Kidney (tissue), 22 donors: ENCODE measurements at places on chromosomes 6 and 20. TPM values are rescaled to one million over a fixed set of nuclear protein-coding genes. Genes with fewer than 3 reads are reported as not detected.

DNA sequence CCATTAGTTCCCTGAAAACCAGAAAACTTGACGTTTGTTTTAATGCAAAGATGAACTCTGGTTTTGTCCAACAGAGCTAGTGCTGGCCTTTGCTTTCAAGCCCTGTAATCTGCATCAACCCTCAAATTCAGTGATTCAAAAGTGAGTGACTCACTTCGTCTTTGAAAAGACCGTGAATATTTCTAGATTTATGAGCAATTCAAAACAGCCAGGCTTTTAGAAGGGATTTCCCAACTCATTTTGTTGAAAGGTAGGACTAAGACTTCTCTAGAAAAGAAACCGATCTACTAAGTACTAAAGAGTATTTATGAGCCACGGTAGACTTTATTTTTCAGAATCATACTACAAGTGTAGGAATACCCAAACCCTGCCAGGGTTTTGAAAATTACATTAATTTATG is 121.5 kb downstream of the UST start:
- no peak for DNase-seq
- no peaks in the 10 kb centered on the region for H3K36me3 ChIP-seq
- H3K4me1 ChIP-seq: no peaks in the 10 kb centered on the region
- H3K27me3 ChIP-seq: no peaks in the 10 kb centered on the region
- H3K4me3 ChIP-seq: no peak overlapping the region

DNA sequence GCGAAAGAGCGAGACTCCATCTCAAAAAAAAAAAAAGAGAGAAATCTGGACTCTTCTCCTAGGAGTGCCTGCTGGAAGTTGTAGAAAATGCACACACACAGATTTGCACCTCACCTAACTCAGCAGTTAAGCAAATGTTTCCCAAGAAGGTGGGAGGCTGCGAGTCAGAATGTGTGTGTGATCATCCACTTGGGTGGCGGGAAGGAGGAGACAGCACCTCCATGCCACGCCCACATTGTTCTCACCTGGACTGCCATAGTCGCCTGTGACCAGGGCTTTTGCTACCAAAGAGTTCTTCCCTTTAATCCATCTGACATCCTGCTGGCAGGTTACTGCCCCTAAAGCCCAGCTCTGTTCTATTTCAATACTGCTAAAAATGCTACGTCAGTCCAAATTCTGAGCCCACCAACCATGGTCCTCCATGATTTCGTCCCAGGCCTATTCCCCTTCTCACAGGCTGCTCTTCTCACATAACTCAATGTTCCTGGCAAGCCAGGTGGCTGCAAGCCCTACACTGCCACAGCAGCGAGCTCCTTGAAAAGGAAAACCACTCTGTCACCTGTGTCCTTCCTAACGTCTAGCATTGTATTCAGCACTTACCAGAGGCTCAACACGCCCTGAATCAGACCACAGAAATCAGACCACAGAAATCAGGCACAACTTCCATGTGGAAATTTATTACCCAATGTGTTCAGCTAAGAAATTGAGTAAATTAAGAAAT is 77.5 kb downstream of the PSMG4 start:
- no peaks in the 10 kb centered on the region for H3K27me3 ChIP-seq
- H3K36me3 ChIP-seq: no peaks in the 10 kb centered on the region
- no peak overlapping the region for H3K4me3 ChIP-seq
- H3K4me1 ChIP-seq: peaks cover 7% of the 10 kb centered on the region
- H3K27ac ChIP-seq: no peak overlapping the region

- no peak for DNase-seq
- H3K4me1 ChIP-seq: peaks cover 2% of the 10 kb centered on the region
- H3K36me3 ChIP-seq: no peaks in the 10 kb centered on the region
- no peak overlapping the region for H3K4me3 ChIP-seq
- H3K27me3 ChIP-seq: no peaks in the 10 kb centered on the region
- H3K27ac ChIP-seq: peak overlapping the region; percentile 65
These were observed 174.7 kb downstream of the TMEM242 start for GRCh38 chr6:157148391-157149323.

DNA sequence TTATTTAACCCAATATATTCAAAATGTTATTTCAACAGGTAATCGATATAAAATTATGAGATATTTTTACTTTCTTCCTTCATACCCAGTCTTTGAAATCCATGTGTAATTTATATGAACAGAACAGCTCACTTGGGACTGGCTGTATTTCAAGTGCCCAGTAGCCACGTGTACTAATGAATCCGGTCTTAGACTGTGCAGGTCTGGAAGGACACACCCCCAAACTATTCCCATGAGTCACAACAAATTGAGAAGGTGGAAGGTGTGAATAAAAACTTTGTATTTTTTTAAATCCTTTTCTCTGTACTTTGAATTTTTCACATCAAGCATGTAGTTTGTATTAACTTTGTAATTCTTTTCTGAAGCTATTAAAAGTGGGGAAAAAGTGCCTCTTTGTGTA is 2.8 kb downstream of the UNC5CL start:
- no peaks in the 10 kb centered on the region for H3K4me1 ChIP-seq
- no peak overlapping the region for H3K27ac ChIP-seq
- no peak overlapping the region for H3K4me3 ChIP-seq
- H3K36me3 ChIP-seq: peaks cover 11% of the 10 kb centered on the region

The SNX3 gene
- total RNA-seq: 143 TPM

The RNF182 gene
- 3.9 TPM for total RNA-seq

The OR2H1 gene
- total RNA-seq: not detected

- no peak overlapping the region for H3K4me3 ChIP-seq
- H3K27me3 ChIP-seq: no peaks in the 10 kb centered on the region
- DNase-seq: no peak
- no peaks in the 10 kb centered on the region for H3K36me3 ChIP-seq
- H3K4me1 ChIP-seq: no peaks in the 10 kb centered on the region
These were observed 300.9 kb downstream of the LAMA2 start for GRCh38 chr6:129183681-129184301.

GRCh38 chr20:53522696-53523095 is 70.9 kb downstream of the ZNF217 start:
- no peaks in the 10 kb centered on the region for H3K4me1 ChIP-seq
- H3K36me3 ChIP-seq: no peaks in the 10 kb centered on the region
- no peaks in the 10 kb centered on the region for H3K27me3 ChIP-seq

The MSH5 gene
- 23.7 TPM for total RNA-seq

- DNase-seq: no peak
- H3K27me3 ChIP-seq: no peaks in the 10 kb centered on the region
- H3K27ac ChIP-seq: no peak overlapping the region
- H3K4me1 ChIP-seq: no peaks in the 10 kb centered on the region
- H3K36me3 ChIP-seq: no peaks in the 10 kb centered on the region
- no peak overlapping the region for H3K4me3 ChIP-seq
These were observed 93.6 kb upstream of the CDYL start for GRCh38 chr6:4682431-4683097.

- H3K36me3 ChIP-seq: no peaks in the 10 kb centered on the region
- no peak for DNase-seq
- no peak overlapping the region for H3K27ac ChIP-seq
- no peaks in the 10 kb centered on the region for H3K4me1 ChIP-seq
- no peaks in the 10 kb centered on the region for H3K27me3 ChIP-seq
These were observed 37.1 kb upstream of the UTRN start for GRCh38 chr6:144248003-144248402.

The LAMA5 gene
- total RNA-seq: 342 TPM

DNA sequence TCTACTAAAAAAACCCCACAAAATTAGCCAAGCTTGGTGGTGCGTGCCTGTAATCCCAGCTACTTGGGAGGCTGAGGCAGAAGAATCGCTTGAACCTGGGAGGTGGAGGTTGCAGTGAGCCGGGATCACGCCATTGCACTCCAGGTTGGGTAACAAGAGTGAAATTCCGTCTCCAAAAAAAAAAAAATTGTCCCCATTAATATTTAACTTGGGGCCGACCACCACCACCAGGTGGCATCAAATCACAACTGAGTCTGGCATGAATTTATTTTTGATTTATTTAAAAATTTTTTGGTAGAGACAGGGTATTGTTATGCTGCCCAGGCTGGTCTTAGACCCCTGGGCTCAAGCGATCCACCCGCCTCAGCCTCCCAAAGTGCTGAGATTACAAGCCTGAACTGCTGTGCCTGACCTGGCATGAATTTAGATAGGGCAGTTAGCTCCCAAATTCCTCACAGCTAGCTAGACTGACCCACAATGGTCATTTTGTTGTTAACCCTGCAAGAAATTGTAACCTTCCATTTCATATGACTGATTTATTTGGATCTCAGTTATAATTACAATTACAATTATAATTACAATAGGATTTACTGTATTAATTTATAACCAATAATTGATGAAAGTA is 17.1 kb upstream of the BEND3 start:
- no peak overlapping the region for H3K4me3 ChIP-seq
- H3K27ac ChIP-seq: no peak overlapping the region
- H3K36me3 ChIP-seq: no peaks in the 10 kb centered on the region
- no peaks in the 10 kb centered on the region for H3K4me1 ChIP-seq
- H3K27me3 ChIP-seq: no peaks in the 10 kb centered on the region

DNA sequence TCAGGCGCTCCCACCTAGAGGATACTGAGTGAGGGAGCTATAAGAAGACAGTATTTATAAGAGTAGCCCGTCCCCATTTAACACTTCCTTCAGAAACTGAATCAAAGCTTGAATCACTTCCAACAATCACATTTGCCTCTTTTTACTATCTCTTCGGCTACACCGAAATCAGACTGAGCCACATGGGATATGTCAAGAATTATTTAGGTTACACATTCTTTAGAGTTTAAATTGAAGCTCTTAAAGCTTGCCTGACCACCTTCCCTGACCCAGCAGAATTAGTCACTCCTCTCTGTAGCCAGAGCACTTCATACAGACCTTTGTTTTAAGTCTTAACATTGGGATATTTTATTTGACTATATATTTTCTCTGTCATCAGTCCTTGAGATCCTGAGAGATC is 163.7 kb downstream of the MAFB start:
- no peaks in the 10 kb centered on the region for H3K4me1 ChIP-seq
- H3K36me3 ChIP-seq: no peaks in the 10 kb centered on the region
- no peak overlapping the region for H3K4me3 ChIP-seq

DNA sequence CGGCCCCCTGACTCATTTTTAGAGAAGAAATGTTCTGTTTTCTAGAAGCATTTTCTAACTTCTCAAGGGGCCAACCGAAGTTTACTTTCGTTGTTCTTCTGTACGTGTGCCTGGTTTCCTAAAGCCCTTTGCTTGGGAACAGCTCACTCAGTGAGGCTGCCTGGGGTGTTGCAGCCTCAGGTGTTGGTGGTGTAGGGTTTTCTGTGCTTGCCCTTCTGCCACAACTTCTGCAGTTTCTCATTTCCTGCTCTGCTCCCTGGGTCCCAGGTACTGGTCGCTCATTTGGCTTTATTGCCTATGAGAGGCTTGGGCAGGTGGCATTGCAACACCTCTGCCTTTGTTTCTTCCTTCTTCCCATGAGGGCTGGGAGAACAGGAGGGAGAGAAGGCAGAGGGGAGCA is 278.3 kb downstream of the SOX4 start:
- no peaks in the 10 kb centered on the region for H3K27me3 ChIP-seq
- no peaks in the 10 kb centered on the region for H3K36me3 ChIP-seq
- DNase-seq: no peak
- H3K27ac ChIP-seq: no peak overlapping the region

The EMILIN3 gene
- 0.50 TPM for total RNA-seq

The OR12D3 gene
- total RNA-seq: not detected

The MUC22 gene
- total RNA-seq: not detected

- H3K27me3 ChIP-seq: no peaks in the 10 kb centered on the region
- H3K27ac ChIP-seq: no peak overlapping the region
- no peaks in the 10 kb centered on the region for H3K36me3 ChIP-seq
- no peak overlapping the region for H3K4me3 ChIP-seq
These were observed 267.9 kb upstream of the PLN start for GRCh38 chr6:118280210-118280609.

DNA sequence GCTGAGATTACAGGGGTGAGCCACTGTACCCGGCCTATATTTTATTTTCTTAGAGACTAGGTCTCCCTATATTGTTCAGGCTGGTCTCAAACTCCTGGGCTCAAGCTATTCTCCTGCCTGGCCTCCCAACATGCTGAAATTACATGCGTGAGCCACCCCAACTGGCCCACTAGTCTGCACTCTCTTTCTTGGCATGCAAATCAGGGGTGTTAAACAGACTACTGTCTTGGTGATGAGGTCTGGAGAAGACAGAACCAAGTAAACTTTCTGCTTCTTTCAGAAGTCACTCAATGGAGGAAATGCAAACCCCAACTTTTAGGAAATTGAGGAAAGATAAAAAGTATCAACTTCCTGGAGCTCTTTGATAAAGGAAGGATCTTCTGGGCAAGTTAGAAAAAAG is 8.0 kb upstream of the TUBB2B start:
- DNase-seq: no peak
- H3K4me3 ChIP-seq: no peak overlapping the region
- H3K36me3 ChIP-seq: no peaks in the 10 kb centered on the region

DNA sequence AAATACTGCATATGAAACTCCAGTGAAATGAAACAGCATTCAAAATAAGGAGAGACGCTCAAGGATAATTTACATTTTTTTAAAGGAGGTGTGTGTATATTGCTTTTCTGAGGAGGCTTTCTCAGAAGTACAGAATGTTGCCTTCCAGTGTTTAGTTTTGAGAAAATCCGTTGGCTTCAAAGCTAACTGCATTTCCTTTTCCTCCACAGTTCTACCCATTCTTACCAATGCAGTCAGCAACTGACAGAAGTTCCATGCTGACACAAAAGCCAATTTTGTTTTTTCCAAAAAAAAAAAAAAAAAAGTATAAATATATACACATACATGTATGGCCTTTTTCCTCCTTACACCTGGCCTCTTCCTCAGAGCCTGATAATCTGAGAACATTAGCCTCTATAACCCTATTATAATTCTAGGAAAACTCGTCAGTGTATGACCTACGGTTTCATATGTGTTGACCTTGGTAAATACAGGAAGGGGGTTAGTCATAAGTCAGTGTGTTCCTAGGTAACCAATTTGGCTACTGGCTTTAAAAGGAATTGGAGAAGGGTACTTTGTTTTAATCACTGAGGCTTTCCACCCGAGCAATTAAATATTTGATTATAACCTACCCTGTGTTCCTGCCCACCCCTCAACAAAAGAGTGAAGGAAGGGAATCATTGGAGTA is 24.2 kb downstream of the MGME1 start:
- H3K27ac ChIP-seq: peak overlapping the region; percentile 16
- H3K4me3 ChIP-seq: no peak overlapping the region
- H3K27me3 ChIP-seq: no peaks in the 10 kb centered on the region
- no peak for DNase-seq
- H3K4me1 ChIP-seq: peaks cover 2% of the 10 kb centered on the region
- H3K36me3 ChIP-seq: no peaks in the 10 kb centered on the region

The SLC17A1 gene
- 26.3 TPM for total RNA-seq
